B cell (primary cell): ENCODE measurements at places on chromosomes 5 and 9.

DNA sequence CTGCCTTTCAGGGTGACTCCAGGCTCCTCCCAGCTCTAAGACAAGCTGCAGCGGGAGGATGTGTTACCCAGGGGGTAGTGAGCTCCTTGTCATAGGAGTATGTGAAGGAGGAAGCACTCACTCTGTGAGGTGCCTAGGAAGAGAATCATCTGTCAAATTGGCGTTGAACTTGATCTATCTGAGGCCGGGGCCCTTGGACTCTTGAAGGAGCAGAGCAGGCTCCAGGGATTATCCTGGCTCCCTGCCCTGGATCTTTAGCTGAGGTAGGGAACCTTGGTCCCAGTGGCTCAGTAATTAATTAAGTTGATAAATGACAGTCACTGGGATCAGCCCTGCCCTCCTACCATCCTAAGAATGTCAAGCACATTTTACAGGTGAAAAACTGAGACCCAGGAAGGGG lies 15.5 kb downstream of the ADGRD2 start:
- DNase-seq, result no peak

DNA sequence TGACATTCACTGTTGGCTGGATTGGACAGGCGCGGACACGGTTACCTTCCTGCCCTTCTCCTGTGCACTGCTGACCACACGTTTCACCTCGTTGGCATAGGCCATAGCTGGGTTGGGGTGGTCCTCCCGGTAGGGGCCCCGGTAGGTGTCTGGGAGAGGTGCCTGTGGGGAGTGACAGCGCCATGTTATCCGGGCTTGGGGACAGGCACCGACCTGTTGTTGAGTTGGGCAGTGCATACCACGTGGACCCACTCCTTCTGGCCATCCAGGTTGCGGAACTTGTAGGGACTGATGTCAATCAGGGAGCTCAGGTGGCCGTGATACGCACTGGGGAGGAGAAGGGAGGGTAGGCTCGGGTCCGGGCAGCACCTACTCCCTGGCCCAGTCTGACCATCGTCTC lies 8.2 kb downstream of the PHYKPL start:
- no peak for DNase-seq

- DNase-seq, result no peak
These were observed 623.3 kb downstream of the HINT1 start for GRCh38 chr5:130541617-130542221.

GRCh38 chr9:4207123-4207875 lies 92.6 kb downstream of the GLIS3 start:
- DNase-seq, result no peak

GRCh38 chr9:104905153-104905901 lies 22.6 kb downstream of the ABCA1 start:
- DNase-seq, result no peak

DNA sequence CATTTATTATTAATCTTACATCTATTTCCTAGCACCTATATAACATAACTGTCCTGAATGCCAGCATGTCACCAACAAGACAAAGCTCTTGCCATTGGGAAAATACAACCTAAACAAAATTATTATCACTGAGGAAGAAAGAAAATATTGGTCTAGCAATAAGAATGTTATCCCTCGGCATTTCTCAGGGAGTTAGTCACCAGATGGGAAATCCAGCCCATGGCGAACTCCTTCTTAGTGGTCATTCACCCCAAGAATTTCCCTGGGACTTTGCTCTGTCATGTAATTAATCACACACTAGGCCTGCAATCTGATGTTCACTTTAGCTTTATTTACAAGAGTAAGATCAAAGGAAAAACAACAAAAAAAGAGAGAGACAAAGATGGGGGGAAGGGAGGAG lies 56.1 kb upstream of the TAS2R1 start:
- no peak for DNase-seq

- DNase-seq, result no peak
These were observed 49.0 kb upstream of the DPYSL3 start for GRCh38 chr5:147558826-147559225.
